ENCODE measurements at places on chromosomes 7 and 10.
A peak's percentile ranks its signal among the peaks of the same experiment; 100 is the strongest.

DNA sequence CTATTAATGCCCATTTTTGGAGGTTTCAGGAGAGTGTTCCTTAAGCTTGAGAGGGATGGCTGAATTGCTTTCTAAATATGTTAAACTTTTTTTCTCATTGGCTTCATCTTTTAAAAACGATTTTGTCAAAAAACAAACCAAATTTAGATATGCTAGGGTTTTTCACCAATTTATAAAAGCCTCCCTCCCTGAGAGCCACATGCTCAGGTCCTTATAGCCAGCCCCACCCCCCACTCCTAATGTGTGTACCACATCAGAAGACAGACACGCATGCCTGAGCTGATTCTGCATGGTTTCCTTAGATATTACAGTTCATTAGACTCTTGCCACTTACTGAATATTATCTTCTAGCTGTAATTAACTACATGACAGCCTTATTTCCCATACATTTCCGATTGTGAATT is 2.0 kb downstream of the CUL1 start:
- DNase-seq, result no peak

DNA sequence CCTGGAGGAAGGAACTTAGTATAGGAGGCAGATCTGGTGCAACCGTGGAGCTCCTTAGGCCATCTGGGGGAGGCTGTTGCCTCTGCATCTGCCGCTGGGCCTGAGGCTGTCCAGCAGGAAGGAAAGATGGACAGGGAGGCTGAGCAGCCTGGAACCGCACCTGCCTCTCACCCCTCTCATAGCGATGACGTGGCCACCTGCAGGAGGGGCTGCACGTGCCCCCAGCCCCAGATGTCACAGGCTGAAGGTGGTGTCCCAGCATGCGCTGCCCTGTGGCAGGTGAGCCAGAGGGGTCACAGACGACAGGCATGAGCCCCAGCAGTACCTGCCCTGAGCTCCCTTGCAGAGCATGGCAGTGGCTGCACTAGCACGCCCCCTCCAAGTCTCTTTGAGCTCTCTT is 283.9 kb downstream of the ACTR3B start:
- no peak for DNase-seq

DNA sequence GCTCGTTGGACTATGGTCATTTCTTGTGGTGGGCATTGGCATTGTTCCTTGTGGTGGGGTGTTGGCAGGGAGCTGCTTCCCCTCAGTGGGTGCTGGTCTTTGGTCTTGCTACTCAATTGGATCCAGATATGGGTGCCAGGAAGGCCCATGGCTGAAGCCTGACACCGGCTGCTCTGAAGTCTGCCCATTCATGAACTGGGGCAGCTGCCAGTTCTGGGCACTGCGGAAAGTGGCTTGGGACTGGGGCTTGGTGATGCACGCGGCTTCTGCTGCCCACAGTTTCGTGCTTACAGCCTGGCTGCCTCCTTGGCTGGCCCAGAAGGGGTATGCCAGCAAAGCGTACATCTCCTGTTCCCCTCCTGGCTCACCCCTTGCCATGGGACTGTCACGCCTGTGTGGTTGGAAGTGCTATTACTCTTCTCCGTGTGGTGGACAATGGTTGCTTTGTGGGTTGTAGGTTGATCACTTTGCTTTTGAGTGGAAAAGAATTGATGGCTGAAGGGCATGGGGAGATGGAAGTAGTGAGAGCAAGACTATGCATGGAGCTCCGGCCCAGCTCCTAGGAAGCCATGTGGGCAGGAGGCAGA is 54.7 kb downstream of the ADAMTS14 start:
- no peak for DNase-seq

- no peak for DNase-seq
These were observed 137.5 kb downstream of the ZNF365 start for GRCh38 chr10:62511656-62512055.

DNA sequence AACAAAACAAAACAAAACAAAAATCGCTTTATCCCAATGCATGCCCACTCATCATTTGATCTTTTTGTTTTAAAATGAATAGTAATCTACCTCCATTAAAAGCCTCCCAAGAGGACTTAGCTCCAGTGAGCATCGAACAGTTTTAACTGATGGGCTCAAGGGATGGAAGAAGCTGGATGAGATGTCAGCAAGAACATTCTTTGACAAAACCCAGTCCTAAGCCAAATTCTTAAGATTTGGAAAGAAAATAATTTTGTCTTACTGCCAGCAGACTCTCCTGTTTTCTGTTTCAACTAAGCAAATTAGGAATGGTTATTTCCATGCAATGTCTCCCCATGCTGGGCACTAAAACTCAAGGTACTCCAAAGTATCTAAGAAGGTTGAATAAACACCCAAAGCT is 127.3 kb downstream of the RNLS start:
- DNase-seq, result no peak

GRCh38 chr10:33115738-33116719 is 158.0 kb upstream of the ITGB1 start:
- DNase-seq, result no peak

- DNase-seq, result no peak
These were observed 41.1 kb upstream of the VWDE start for GRCh38 chr7:12444785-12445184.

DNA sequence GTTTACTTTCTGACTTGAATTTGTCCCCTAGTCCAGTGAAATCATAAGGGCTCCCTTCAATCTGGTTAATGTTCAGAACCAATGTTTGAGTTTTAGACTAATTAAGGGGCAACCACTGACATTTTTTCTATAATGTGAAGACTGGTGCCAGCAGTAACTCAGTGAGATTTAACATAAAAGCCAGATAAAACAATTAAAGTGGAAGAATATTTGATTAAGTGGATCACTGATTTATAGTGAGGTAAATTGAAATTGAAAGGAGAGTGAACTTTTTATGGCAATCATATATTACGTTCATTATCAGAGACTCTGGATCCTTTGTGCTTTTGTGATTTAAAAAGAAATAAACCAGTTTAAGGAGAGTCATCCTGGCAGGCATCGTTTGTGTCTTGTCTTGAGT is 246.8 kb downstream of the GATA3 start:
- DNase-seq, result no peak

DNA sequence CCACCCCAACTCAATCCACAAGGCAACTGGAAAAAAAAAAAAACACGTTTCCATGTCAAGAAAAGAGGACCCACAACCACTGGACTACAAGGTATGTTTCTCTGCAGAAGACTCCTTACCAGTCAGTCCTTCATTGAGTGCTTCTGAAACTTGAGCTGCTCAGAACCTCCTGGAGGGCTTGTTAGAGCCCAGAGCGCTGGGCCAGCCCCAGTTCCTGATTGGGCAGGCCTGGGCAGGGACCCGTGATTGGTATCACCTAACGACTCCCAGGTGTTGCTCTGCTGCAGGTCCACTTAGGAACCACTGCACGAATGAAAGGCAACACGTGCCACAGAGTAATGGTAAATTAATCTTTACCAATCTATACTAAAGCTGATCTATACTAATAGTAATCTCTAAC is 473 bp upstream of the CCDC201 start:
- no peak for DNase-seq

DNA sequence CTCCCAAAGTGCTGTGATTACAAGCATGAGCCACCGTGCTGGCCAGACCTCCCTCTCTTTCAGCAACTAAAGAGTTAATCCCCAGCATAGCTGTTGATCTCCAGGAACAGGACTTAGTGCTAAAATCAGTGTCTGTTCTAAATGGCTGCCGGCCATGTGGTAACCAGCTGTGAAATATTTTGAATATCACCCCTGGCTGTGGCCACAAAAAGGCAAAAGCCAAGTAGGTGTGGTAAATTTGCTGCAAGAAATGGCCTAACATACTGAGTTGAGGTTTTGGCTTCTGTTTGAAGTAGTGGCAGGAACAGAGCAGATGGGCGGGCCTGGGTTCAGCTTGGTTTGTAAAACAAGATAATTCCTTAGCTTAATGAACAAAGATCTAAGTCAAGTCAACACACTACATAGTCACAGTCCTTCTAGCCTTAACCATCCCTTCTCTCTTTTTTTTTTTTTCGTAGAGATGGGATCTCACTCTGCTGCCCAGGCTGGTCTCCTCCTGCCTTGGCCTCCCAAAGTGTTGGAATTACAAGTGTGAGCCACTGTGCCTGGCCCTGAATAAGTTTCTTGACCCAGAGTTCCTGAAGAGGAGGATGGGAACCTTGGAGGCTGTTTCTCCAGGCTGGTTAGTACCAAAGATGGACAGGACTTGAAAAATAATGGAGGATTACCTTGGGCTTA is 22.7 kb upstream of the AGFG2 start:
- peak; percentile 93 for DNase-seq

- peak; percentile 90 for DNase-seq
These were observed 21.9 kb downstream of the ADCY1 start for GRCh38 chr7:45595809-45596664.

DNA sequence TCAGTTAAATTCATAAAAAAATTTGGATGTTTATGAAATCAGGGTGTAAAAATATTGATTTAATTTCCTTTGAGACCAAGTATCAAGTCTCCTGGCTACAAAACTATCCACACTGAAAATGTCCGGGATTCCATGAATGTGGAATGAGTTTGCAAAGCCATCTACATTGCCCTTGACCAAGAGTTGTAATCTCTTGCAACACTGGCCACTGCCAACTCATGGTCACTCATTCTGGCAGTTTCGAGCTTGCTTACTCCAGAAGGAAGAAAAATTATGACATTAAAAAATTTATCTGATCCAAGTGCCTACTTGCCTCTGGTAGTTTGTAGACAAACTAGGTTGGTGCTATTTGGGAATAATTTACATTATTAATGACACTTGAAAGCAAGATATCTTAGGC is 84.2 kb downstream of the NPY start:
- DNase-seq, result no peak

DNA sequence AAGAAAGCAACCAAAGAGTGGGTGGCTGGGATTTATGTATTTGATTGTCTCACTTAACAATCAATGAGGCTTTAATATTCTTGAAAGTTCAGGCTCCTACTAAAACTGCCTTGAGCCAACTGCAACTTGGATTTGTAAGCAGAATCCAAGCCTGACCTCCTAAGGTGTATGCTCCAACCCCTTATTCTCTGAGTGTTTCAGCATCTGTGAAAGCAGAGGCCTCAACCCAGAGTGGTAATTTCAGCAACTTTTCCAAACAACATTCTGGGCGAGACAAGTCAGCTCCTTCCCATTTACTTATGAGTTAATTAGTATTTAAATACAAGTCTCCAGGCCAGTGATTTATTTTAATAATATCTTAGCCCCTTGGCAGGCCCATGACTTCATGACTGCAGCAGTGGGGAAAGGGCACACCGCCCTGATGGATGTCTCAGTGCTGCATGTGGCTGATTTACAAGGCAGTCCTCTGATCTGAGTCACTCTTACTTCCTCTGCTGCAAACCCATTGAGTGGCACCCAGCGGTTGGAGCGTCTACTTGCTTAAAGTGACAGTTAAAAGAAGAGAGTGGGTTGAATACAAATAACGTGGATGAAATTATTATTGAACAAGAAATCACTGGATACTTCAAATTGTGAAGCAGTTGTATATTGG is 209.1 kb downstream of the TRIL start:
- no peak for DNase-seq

DNA sequence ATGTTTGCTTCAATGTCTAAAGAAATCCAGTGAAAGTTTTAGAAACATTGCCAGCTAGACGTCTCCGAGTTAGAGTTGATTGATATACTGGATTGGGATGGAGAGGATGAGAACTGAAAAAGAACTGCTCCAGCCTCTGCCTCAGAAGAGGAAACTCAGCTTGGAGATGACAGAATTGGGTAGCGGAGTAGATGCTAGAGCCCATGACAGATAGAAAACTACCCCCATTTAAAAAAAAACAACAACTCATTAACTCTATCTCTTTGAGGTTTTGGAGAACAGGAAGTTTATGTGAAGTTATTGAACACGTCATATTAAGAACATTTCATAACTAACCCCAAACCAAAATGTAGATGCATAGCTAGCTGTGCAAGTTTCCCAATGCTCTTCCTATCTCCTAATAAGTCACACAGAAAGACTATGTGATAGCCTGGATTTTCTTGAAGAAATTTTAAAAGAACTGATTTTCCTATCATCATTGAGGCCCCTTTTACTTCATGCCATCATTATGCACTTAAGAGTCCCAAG is 28.3 kb upstream of the AFAP1L2 start:
- no peak for DNase-seq

DNA sequence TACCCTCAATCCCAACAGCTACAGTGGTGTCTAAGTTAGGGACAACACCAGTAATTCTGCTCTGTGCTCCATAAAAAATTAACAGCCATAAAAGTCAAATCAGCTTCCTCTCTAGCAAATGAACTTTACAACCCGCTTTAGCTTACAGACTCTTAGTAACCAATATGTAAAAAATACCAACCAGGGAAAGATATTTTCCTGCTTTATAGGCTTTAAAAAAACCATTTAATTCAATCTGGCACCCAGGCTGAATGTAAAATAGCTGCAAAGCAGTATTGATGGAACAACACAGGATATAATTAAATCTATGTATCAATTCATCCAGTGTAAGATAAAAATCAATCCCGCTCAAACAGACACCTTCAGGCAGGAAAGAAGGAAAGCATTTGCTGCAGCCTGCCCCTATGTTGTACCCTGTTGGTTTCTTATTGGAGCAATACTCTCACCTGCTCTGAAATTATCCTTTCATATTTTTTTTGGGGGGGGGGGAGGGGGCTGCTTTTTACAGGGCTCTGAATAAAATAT is 98.6 kb downstream of the NXPH1 start:
- no peak for DNase-seq

DNA sequence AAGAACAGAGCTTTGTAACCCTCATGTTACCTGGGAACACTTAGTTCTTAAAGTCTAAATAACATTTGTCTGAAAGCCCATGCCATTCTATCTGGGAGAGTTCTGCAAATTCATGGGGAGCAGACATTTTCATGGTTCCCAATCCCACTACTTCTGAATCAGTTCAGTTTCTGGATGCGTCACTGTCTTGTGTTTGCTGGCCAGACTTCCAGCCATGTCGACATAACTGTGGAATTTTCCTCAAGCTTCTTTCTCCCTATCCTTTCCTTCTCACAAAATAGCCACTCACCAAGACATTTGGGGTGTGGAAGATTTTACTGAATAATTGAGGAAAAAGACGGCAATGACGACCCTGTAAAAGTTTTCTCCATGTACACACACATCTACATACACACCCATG is 272.5 kb downstream of the NEBL start:
- DNase-seq, result no peak

DNA sequence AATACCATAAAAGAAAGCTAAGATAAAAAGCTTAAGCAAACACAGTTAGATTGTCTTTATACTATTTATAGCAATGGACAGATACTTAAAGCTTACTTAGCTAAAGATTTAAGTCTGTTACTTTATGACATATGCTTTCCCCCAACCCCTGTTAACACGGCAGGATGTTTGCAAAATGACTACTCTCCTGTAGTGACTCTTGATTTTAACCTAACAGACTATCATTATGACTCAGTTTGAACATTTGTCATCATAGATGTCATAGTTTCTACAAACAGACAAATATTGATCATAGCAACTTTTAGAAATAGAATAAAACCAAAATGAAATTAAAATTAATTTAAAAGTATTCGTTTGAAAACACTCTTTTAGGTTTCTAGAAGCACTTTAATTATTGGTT is 7.8 kb upstream of the COMMD3 start:
- no peak for DNase-seq

DNA sequence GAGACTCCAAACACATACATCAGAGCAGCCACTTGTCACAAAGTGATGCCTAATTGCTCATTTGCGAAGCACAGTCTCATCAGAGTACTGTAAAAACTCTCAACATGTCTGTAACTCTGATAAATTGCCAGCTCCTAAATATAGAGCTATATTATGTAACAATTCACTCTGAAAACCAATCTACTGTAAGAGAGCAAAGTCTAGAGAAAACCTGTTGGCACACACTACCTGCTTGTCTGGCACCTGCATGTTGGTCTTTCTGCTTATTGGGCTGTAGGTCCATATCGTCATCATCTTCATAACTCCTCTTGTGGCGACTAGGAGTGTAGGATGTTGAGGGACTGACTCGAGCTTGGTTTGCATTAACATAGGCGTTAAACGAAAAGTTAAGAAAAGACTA is 19.8 kb downstream of the MCMBP start:
- peak; percentile 50 for DNase-seq
